ENCODE measurements at places on chromosomes 6 and 20.

DNA sequence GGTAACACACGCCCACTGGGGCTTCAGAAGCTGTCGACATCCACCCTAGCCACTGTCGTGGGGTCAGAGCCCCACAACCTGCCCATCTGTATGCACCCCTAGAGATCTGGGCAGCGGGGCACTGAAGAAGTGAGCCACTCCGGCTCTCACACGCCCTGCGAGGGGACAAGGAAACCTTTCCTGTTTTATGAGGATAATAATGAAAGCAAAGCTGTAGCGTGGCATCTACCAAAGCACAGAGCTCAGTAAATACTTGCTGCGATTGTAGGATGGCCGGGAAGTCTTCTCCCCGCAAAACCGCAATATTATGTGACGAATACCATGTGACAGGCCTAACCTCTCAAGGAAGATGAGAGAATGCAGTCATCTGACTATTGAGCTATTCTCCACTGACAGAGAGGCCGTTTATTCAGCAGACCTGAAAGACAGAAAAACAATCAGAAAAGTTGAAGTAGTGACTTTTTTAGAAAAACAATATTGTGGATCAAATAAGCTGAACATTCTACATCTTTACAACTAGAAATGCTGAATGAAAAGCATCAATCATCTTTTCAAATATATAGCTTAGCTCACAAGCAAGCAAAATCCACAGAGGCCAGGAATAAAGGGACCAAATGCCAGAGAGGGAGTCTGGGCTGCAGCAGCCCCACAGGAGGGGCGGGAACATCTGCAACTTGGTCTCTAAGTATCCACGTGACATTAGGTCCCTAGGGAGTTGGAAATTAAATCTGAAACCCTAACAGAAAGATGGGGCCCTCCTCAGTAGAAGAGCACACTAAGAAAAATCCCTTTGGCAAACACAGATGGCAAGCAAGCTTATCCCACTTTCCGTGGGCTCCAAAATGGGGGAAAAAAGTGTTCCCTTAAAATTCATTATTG is 207.8 kb downstream of the TTLL2 start:
- DNase-seq, result no peak

DNA sequence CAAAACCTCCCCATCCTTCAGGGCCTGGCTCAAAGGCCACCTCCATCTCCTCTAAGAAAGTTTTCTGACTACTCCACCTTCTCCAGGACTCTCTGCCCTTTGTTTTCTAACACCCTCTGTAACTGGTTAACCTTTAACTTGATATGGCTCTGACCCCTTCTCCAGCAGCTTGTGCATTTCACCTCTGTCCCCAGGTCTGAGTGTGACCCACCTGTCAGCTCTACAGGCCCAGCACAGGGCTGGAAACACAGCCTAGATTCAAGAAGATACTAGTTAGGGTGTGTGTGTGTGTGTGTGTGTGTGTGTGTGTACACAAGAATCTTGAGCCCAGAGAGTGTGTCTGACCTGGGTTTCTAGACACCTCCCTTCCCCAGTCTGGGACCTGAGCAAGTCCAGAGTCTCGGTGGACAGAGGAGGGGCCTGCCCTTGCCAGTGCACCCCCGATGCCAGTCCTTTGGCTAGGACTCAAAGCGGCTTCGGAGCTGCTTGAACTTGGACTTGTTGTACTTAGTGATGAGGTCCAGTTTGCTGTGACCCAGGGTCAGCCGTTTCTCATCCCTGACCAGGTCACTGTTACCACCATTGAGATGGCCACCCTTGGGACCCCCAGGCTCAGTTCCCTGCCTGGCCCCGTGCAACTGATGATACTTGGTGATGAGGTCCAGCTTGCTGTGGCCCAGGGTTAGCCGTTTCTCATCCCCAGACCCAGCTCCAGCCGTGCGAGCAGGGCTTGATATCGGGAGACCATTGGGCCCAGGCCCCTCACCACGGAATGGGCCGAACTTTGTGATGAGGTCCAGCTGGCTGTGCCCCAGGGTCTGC is 1.7 kb upstream of the EIF6 start:
- DNase-seq, result peak; percentile 84

GRCh38 chr20:15917283-15917682 is 656.0 kb downstream of the KIF16B start:
- DNase-seq, result no peak

GRCh38 chr20:37807471-37808232 is 95.3 kb upstream of the VSTM2L start:
- no peak for DNase-seq

- peak; percentile 84 for DNase-seq
These were observed 5.4 kb upstream of the C20orf204 start for GRCh38 chr20:64030371-64031134.

GRCh38 chr6:139152088-139152891 is 17.4 kb downstream of the HECA start:
- peak; percentile 40 for DNase-seq

- DNase-seq, result no peak
These were observed 44.9 kb downstream of the ADAT2 start for GRCh38 chr6:143405373-143406154.

- no peak for DNase-seq
These were observed 823.6 kb upstream of the ADGRB3 start for GRCh38 chr6:67811239-67812037.

All from small intestine (tissue), 16 donors.